ENCODE measurements at places on chromosomes 6 and 20.
A peak's percentile ranks its signal among the peaks of the same experiment; 100 is the strongest.

DNA sequence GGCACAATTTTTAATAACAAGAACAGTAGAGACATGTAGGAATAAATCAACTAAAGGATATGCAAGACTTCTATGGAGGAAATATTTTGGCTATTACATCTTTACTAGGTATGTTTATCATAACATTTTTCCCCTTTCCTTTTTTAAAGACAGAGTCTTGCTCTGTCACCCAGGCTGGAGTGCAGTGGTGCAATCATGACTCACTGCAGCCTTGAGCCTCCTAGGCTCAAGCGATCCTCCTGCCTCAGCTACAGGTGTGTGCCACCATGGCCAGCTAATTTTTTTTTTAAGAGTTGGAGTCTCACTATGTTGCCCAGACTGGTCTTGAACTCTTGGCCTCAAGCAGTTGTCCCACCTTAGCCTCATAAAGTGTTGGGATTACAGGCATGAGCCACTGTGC, 37.0 kb downstream of the AKAP7 start:
- DNase-seq, result no peak

DNA sequence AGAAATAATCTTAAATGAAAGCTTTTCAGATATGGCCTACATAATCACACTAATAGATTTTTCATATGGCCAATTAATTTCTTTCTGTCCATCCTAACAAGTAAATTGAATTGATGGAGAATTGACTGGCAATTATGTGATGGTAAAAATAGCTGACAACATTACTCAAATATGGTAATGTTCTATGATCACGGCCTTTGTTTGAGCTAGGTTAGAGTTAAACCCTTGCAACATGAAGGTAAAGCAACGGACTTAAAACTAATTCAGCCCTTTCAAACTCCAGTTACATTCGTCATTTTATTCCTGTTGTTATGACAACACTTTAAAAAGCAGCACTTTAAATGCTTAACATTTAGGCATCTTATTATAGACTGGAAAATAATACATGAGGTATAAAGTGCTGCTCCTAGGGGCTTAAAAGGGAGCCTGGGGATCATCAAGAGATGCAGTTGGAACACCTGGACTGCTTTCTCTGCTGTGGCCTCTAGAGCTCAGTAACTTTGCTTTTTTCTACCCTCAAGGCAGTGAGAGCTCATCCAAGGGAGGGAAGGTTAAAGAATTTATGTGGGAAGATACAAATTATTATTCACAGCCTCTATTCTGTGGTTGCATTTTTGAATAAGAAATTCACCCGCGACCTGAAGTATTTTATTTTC, 46.9 kb downstream of the RIPOR2 start:
- DNase-seq, result peak; percentile 83

- peak; percentile 81 for DNase-seq
Observed at GRCh38 chr6:24522228-24523176, 27.7 kb downstream of the ALDH5A1 start.

DNA sequence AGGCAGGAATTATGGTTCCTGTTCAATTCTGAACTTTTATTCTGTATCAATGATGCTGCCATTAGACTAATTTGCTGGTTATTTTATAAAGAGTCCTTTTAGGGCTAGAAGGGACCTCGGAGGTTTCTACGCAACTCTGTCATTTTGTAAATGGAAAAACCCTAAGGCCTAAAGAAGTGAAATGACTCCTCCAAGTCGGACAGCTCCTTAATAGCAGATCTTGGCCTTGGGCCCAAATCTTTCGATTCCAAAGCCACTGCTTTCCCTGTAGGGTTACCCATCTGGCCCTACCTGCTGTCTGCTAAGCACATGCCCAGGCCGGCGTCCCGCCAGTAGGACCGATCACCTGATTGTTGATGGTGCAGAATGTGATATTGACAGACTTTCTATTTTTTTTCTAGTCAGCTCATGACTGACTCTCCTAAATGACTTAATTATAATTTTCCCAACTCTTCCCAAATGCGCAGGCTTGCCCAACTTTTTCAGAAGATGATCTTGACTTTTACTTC, 40.2 kb downstream of the PLEKHG1 start:
- no peak for DNase-seq

DNA sequence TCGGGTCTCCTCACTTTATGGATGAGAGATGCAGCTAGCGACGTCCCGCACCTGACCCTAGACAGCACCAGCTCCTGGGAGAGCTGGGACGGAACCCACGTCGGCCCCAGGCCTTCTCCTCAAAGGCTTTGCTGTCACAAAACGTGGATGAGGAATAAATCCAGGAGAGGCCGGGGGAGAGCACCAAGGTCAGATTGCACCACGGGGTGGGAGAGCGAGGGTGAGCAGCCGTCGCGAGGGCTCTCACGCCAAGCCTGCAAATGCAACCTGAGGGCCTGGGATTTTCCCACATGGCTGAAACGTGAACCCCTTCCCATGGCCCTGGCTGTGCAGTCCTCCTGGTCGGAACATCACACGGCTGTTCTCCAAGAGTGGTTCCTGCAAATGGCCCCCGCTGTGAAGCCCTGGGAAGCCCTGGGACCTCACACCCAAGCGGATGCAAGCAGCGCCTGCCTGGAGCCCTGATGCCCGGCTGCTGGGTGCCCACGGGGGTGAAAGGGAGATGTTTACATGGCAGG, 45.3 kb downstream of the DLL1 start:
- DNase-seq, result no peak

GRCh38 chr6:52649536-52650160, 21.3 kb upstream of the TMEM14A start:
- no peak for DNase-seq

DNA sequence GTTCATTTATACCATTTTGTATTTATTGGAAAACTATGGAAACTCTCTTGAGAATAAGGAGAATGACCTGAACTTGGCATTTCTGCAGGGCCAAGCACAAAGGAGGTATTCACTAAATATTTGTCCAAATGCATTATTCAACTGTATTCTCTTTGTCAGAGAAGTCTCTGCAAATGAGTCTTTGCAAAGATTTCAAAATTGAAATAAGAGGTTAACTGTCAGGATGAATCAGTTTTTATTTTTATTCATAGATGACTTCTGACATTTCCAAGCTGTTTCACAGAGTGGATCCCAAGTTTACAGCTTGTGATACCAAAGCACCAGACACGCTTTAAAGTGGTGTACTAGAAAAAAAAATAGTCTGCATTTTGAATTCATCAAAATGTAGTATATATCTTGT, 131.6 kb downstream of the UTRN start:
- DNase-seq, result no peak

DNA sequence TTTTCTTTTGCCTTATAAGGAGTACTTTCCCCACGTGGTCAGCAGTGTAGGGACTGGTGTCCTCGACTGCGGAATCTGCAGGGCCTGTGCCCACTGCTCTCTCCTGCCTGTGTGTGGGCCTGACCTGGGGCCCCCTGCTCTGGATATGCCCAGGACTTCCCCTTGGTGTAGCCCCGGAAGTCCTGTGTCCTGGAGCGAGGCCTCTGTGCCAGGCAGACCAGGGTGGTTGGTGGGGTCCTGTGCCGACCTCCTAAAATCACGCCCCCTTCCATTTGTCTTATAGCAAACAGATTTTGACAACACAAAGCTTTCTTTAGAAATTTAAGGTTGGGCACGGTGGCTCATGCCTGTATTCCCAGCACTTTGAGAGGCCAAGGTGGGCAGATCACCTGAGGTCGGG, 64.2 kb downstream of the DLL1 start:
- DNase-seq, result no peak

- DNase-seq, result no peak
Observed at GRCh38 chr6:74749211-74750147, 456.4 kb downstream of the COL12A1 start.

- DNase-seq, result peak; percentile 68
Observed at GRCh38 chr6:158816803-158817727, 2.1 kb downstream of the EZR start.

GRCh38 chr20:11205769-11206362, 532.1 kb upstream of the JAG1 start:
- DNase-seq, result no peak

DNA sequence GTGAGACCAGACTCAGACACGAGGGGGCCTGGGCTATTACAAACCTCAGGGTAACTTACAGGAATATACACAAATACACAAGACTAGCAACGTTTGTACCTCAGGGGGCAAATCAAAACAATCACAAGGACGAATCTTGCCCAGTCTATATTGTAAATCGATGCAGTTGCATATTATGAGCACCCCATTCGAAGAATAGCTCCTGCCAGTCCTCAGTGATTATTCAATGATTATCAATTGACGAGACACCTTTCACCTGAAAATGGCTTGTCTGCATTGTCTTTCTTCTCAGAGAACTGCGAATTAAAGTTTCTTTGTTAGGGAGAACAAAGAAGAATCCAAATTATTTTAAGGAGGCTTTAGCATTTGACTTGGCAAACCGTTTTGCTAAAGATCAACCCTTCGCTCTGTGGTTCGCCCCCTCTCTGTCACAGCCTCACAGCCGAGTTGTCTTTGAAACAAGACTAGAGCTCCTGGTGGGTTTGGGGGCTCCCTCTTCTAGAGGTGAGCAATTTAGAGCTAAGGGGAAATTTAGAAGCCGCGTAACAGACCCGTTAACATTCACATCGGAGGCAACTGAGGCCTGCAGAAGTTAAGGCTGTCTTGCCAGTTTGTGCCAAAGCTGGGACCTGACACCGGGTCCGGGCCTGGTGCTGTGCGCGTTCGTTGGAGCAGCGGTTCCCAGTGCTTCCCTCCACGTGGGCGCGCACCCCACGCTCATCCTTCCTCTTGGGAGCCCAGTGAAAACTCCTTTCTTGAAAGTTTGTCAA, 24.9 kb upstream of the MAP3K7 start:
- DNase-seq, result no peak

Data from Karpas-422 (cell line).